ENCODE measurements at places on chromosomes 1 and 21. TPM values are rescaled to one million over a fixed set of nuclear protein-coding genes. Genes with fewer than 3 reads are reported as not detected.

Gene C1orf87
- not detected for total RNA-seq

Gene CD53
- total RNA-seq = not detected

Gene CGN
- total RNA-seq = 1.0 TPM

Gene FMOD
- not detected for total RNA-seq

Gene CELF3
- total RNA-seq = not detected

Gene FAM72D
- 11.4 TPM for total RNA-seq

Gene CHIA
- not detected for total RNA-seq

Gene C1QB
- total RNA-seq = not detected

Gene FABP3
- total RNA-seq = not detected

Gene CYP4A11
- not detected for total RNA-seq

Gene GBP2
- 16.2 TPM for total RNA-seq

Gene HUNK
- not detected for total RNA-seq

Gene FALEC
- total RNA-seq = not detected

Gene RAP1GAP
- total RNA-seq = 0.69 TPM

Gene AMY2A
- total RNA-seq = not detected

Gene BRINP3
- 0.41 TPM for total RNA-seq

Gene NBPF6
- 1.8 TPM for total RNA-seq

Gene GNAT2
- 0.34 TPM for total RNA-seq

Gene RBBP4
- 66.3 TPM for total RNA-seq

Gene EFCAB7
- 6.3 TPM for total RNA-seq

Gene GNG4
- total RNA-seq = 16.3 TPM

Gene SMCP
- total RNA-seq = not detected

Gene LRRC39
- 0.87 TPM for total RNA-seq

Gene AGMAT
- total RNA-seq = not detected

Gene KRTAP13-2
- total RNA-seq = not detected

Gene GJA5
- total RNA-seq = 1.2 TPM

Gene GSTM4
- total RNA-seq = 14.6 TPM

Gene CLIC6
- total RNA-seq = not detected

Gene MAP10
- 0.56 TPM for total RNA-seq

Gene LGALS8
- 57.7 TPM for total RNA-seq

Gene FMO4
- 0.72 TPM for total RNA-seq

Gene PYHIN1
- total RNA-seq = not detected

Gene S100A12
- not detected for total RNA-seq

Gene TCEA3
- total RNA-seq = 1.4 TPM

Gene KCNK2
- total RNA-seq = 0.50 TPM

Gene GJB3
- total RNA-seq = 11.8 TPM

Gene ARHGEF19
- 8.0 TPM for total RNA-seq

Gene SIM2
- 0.23 TPM for total RNA-seq

Gene TNFRSF8
- total RNA-seq = 0.85 TPM

Gene PCAT6
- total RNA-seq = not detected

Gene DEDD
- total RNA-seq = 39.8 TPM

Gene RGS4
- total RNA-seq = 4.7 TPM

Gene CFAP57
- 0.15 TPM for total RNA-seq

Gene MSH4
- total RNA-seq = 0.08 TPM

Data from A375 (cell line).